ENCODE measurements at places on chromosomes 6 and 20.

- DNase-seq = no peak
These were observed 292.1 kb downstream of the SOX4 start for GRCh38 chr6:21885532-21886114.

DNA sequence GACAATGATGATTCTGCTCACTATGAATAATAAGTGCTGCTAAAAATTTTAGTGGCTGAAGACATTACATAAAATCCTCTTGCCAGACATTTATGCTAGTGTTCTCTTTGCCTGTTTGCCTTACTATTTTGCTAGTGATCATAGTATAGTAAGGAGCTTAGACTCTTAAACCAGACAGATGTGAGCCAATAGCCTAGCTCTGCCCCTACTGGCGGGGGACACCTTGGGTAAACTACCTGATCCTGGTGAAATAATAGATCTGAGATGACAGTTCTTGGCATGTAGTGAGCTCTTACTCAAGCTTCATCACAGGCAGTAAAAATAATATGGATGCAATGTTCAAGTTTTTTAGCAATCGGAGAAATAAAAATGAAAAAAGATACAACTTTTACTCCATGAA is 18.8 kb downstream of the ENPP3 start:
- DNase-seq = no peak

GRCh38 chr6:74638412-74638811 is 567.4 kb downstream of the COL12A1 start:
- DNase-seq = no peak

DNA sequence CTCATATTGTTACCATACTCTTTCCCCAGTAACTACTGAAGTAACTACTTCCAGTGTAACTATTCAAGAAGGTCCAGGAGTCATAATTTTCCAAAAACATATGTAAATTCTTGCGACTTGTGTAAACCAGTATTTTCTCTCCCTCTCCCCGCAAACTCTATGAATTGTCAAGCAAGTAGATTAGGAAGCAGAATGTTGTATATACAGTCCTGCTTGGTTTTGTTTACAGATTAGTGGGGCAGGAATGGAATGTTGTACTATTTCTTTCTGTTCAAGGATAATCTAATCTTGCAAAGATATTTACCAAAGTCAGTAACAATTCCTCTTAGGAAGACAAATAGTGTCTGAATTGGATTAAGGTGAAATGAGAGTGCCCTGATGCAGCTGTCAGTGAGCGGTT is 234.9 kb upstream of the PLN start:
- no peak for DNase-seq

DNA sequence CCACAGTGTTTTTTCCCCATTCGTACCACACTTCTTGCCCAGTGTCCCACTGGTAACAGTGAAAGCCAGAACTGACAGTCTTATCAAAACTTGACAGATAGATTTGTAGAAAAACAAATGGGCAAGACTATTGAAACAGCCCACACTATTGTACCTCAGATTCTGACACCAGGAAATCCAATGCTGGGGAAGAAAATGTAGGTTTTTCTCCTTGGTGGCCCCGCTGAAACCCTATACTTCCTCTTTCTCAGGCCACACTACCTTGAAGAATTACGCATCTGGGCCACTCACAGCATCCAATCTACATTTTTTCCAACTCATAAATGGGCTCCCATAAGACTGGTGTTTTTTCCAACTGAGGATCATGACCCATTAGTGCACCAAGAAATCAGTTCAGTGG is 90.9 kb upstream of the HDDC2 start:
- DNase-seq = no peak

- no peak for DNase-seq
These were observed 13.7 kb upstream of the BLCAP start for GRCh38 chr20:37541326-37541725.

- no peak for DNase-seq
These were observed 59.2 kb upstream of the SLC22A23 start for GRCh38 chr6:3516092-3516491.

DNA sequence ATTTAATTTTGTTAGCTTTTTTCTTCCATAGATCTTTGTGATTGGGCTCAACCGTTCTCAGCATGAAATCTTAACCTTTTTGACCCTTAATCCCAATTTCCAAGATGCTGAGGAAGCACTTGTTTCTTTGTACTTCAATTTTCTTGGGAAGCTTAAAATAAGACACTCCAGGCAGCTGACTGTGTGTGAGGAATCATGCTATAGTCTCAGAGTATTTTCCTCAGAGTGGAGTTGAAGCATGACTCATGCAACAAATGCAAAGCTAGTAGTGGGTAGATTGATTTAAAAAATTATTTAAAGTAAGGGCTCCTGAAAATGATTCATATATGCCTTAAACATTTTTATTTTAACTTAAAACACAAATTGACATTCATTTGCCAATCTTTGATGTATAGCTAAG is 168.7 kb downstream of the BTBD3 start:
- DNase-seq = no peak

GRCh38 chr6:20632696-20633095 is 98.4 kb downstream of the CDKAL1 start:
- no peak for DNase-seq

GRCh38 chr20:24755411-24755922 is 193.6 kb upstream of the CST7 start:
- peak; percentile 57 for DNase-seq

- DNase-seq = no peak
These were observed 68.1 kb upstream of the CEP85L start for GRCh38 chr6:118719351-118720124.

GRCh38 chr20:297925-298775 is 780 bp downstream of the ZCCHC3 start:
- DNase-seq = peak; percentile 55

DNA sequence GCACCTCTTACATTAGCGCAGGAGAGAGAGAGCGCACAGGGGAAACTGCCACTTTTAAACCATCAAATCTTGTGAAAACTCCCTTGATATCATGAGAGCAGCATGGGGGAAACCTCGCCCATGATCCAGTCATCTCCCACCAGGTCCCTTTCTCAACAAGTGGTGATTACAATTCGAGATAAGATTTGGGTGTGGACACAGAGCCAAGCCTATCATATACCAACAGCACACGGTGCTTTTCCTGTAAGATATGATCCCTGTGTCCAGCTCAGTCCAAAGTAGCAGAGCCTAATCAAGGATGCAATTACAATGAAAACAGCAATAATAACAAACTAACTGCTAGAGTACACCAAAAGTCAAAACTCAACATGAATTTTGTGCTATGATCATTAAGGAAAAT is 148.7 kb upstream of the TCF21 start:
- no peak for DNase-seq

DNA sequence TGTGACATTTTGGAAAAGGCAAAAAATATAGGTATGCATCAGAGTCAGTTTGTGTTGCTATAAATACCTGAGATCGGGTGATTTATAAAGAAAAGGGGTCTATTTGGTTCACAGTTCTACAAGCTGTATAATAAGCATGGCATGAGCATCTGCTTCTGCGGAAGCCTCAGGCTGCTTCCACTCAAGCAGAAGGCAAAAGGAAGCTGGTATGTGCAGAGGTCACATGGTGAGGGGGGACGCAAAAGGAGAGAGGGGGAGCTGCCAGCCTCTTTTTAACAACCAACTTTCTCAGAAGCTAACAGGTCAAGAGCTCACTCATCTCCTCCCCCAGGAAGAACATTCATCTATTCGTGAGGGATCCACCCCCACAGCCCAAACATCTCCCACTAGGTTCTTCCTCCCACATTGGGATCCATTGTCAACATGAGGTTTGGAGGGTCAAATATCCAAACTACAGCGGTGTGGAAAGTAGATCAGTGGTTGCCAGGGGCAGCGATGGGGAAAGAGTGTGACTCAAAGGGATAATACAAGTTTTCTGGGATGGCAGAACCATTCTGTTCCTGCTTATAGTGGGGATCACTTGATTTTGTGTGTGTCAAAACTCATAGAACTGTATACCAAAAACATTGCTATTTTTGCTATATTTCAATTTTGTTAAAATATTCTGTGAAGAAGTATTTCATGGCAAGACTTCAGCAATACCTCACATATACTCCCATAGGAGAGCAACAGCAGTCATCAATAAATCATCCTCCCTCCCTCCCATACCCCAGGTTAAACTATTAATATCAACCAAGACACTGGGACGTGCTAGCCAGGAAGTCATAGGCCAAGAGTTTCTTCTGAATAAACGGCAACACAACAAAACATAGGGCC is 9.9 kb upstream of the FAM50B start:
- no peak for DNase-seq

- DNase-seq = no peak
These were observed 24.4 kb downstream of the GRIK2 start for GRCh38 chr6:101417900-101418299.

GRCh38 chr6:148509800-148510581 is 167.4 kb downstream of the SASH1 start:
- no peak for DNase-seq

DNA sequence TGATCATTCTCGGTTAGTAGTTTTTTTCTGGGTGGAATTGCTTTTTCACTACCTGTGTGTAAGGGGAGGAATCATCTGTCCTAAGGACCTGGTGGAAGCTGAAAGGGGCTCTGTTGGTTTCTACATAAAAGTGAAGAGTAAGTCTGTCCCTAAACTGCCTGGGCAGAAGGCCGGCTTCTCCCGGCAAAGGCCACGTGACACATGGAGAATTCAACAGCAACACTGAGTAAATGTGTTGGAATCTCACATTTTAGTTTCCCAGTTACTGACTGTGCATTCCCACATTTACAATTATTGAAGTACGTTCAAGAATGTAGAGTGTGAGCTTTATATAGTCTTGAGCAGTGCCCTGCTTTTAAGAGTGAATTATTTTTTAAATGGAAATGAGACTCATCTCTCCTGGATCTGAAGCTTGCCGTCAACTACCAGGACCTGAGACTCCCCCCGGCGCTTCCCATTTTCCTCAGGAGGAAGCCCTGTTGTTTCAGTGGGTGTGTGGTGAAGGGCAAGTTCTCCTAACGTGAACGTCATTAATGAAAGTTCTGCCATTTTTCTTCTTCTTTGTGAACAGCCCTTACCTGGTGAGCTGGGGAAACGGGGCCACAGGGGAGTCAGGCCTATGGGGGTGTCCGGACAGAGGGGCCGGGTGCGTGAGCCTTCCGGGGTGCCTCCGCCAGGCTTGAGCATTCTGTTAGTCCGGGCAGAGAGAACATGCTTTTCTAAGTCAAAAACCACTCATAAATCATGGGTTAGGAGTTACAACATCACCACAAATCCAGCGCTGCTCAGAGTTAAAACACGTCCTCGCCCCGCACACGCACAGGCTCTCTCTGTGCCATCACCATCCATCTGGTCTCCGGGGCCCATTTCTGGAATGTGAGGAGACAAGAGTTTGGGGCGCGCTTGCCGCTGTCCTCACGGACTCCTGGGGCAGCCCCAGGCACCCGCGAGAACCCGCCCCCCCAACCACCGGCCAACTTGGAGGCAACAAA is 56.6 kb upstream of the SMOC2 start:
- no peak for DNase-seq

DNA sequence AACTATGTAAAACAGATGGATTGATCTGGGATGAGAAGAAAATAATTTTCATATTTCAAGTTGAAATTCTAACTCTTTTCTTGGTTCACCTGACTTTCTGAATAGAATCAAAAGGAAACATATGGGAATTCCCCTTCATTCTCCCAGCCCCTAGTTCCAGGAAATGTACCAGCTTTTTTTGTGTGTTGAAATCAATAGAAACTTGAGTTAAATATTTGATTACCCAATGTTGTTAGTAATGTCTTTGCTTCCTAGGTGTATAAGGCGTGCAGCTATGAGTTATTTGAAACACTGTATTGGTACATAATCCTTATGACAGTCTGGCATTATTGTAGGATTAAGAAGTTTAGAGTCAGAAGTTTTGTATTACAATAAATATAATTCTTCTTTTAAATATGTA is 21.5 kb downstream of the VNN2 start:
- DNase-seq = no peak

DNA sequence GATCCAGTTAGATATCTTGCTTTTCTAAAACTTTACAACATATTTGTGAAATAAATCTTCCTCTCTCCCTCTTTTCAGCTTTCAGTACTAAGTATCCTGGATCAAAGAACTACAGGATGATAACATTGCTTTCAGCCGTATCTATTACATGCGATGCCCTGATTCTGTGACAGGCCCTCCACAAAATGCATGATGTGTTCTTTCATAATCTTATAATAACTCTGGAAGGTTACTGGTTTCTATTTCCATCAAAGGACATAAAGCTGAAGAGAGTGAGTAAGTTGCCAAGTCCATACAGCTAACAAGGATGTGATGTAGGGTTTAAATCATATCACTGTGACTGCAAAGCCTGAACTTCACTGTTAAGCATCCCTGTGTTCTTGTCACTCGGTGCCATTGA is 62.9 kb upstream of the ADGRG6 start:
- no peak for DNase-seq

DNA sequence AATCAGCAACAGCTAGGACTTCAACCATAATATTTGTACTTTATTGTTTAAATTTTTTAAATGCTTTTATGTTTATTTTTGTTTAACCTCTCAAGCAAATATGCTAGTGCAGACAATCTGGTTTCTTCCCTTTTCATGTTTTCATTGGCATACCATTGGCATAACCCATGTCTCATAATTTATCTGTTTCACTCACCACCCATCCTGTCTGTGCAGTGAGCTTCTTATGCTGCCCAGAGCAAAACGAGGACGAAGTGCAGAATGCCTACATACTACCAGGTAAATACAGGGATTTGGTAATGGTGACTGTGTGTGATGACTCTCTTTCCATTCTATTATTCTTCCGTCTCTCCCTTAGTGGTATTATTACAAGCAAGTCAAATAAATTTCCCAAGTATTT is 361.4 kb upstream of the KCNQ5 start:
- DNase-seq = no peak

GRCh38 chr6:22263748-22264147 is 33.1 kb downstream of the PRL start:
- no peak for DNase-seq

- no peak for DNase-seq
These were observed 6.6 kb upstream of the ARFGAP1 start for GRCh38 chr20:63265891-63266515.

GRCh38 chr6:30047220-30047619 is 13.8 kb upstream of the POLR1H start:
- no peak for DNase-seq

GRCh38 chr6:170177772-170178560 is 112.9 kb downstream of the DLL1 start:
- DNase-seq = no peak

DNA sequence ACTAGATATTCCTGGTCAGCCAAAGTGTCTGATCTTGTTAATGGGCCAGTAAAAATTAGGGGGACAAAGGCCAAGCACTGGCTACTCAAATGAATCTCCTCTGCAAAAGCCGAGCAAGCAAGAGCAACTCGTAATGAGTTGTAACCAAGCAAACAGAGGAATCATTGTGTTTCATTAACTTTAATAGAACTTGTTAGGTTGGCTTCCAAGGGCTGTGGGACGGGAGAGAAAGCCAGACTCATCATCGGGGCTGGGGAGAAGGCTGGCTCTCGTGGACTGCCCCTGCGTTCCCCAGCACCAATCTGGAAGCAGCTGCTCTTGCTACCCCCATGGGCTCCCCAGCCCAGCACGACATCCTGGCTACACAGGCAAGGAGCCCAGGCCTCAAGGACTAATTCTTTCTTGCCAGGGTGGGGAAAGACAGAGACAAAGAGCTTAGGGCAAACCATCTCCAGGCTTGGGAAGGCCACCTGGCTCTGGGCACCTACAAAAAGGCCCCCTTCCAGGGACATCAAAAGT is 10.5 kb upstream of the SCUBE3 start:
- DNase-seq = no peak

Measured in HuH-7.5 (cell line).